H1 (cell line): ENCODE measurements at places on chromosomes 12 and 14. TPM values are rescaled to one million over a fixed set of nuclear protein-coding genes. Genes with fewer than 3 reads are reported as not detected.

GRCh38 chr14:43894534-43894933, 612.5 kb downstream of the FSCB start:
- no peak for DNase-seq

DNA sequence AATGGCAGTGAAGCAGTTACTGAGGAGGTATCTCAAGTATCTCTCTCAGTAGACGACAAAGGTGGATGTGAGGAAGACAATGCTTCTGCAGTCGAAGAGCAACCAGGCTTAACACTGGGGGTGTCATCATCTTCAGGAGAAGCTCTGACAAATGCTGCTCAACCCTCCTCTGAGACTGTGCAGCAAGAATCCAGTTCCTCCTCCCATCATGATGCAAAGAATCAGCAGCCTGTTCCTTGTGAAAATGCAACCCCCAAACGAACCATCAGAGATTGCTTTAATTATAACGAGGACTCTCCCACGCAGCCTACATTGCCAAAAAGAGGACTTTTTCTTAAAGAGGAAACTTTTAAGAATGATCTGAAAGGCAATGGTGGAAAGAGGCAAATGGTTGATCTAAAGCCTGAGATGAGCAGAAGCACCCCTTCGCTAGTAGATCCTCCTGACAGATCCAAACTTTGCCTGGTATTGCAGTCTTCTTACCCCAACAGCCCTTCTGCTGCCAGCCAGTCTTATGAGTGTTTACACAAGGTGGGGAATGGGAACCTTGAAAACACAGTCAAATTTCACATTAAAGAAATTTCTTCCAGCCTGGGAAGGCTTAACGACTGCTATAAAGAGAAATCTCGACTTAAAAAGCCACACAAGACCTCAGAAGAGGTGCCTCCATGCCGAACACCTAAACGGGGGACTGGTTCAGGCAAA, 216.6 kb downstream of the AKAP6 start:
- DNase-seq, result no peak

- no peak for DNase-seq
Measured at GRCh38 chr14:98766818-98767217, 505.2 kb downstream of the BCL11B start.

- no peak for DNase-seq
Measured at GRCh38 chr12:87985069-87985675, 44.0 kb downstream of the C12orf50 start.

DNA sequence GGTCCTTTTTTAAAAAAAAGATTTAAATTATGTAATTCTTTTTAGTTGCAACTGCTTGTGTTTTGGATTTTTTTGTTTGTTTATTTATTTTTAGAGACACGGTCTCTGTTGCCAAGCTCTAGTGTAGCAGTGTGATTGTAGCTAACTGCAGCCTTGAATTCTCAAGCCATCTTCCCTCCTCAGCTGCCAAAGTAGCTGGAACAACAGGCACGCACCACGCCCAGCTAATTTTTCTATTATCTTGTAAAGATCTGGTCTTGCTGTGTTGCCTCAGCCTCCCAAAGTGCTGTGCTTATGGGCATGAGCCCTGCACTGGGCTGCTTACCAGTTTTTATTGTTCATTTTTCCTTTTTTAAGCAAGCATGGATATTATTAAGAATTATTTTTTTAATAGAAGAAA, 10.6 kb upstream of the ART4 start:
- DNase-seq, result no peak

GRCh38 chr12:98587084-98587483, 6.4 kb upstream of the SLC25A3 start:
- DNase-seq, result no peak

- DNase-seq, result peak; percentile 62
Measured at GRCh38 chr12:32895688-32896431, 717 bp downstream of the PKP2 start.

- no peak for DNase-seq
Measured at GRCh38 chr14:24206260-24207103, 986 bp downstream of the TSSK4 start.

GRCh38 chr14:74549588-74549987, 56.0 kb downstream of the ISCA2 start:
- no peak for DNase-seq

- no peak for DNase-seq
Measured at GRCh38 chr12:50739611-50740010, 24.3 kb upstream of the ATF1 start.

GRCh38 chr14:82449926-82450468, 916.3 kb upstream of the SEL1L start:
- DNase-seq, result no peak

Gene PRR4
- total RNA-seq, result 2.0 TPM in 1 of 2 replicates, not detected in the other

Gene SYCP3
- total RNA-seq, result 0.07 TPM in 1 of 2 replicates, not detected in the other

Gene ANO4
- 2.9 and 3.4 TPM in 2 replicates for total RNA-seq
